Fibroblast of skin of scalp (primary cell): ENCODE measurements at places on chromosomes 7 and 10.

GRCh38 chr10:971613-972012, 16.6 kb upstream of the GTPBP4 start:
- DNase-seq = no peak

GRCh38 chr10:70963271-70963670, 74.9 kb upstream of the PCBD1 start:
- no peak for DNase-seq

DNA sequence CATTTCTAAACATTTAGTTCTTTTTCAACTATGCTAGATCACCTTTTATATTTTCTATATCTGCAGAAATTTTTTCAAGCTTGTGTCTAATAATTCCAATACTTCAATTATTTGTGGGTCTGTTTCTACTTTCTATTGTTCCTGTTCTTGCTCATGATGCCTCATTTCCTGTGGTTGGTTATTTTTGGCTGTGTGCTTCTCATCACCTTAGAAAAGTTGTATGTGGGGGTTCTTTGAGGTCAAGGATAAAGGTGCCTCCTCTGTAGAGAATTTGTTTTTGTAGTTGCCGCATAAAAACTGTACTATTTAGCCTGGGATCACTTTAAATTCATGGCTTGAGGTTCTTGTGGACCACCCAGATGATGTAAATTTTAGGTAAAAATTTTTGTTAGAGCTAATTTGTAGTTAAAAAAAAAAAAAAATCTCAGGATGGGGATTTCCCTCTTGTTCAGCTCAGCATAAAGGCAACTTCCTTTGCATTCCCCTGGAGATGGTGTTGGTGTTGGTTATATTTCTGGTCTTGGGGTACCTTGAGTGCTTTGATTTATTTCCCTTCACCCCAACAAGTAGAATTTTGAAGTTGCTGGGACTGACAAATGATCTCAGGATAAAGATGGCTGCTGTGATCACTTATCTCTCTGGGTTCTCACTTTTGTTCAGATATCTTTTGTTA, 27.0 kb upstream of the JAZF1 start:
- DNase-seq = no peak

GRCh38 chr10:47400251-47400650, 16.2 kb upstream of the ZNF488 start:
- no peak for DNase-seq

DNA sequence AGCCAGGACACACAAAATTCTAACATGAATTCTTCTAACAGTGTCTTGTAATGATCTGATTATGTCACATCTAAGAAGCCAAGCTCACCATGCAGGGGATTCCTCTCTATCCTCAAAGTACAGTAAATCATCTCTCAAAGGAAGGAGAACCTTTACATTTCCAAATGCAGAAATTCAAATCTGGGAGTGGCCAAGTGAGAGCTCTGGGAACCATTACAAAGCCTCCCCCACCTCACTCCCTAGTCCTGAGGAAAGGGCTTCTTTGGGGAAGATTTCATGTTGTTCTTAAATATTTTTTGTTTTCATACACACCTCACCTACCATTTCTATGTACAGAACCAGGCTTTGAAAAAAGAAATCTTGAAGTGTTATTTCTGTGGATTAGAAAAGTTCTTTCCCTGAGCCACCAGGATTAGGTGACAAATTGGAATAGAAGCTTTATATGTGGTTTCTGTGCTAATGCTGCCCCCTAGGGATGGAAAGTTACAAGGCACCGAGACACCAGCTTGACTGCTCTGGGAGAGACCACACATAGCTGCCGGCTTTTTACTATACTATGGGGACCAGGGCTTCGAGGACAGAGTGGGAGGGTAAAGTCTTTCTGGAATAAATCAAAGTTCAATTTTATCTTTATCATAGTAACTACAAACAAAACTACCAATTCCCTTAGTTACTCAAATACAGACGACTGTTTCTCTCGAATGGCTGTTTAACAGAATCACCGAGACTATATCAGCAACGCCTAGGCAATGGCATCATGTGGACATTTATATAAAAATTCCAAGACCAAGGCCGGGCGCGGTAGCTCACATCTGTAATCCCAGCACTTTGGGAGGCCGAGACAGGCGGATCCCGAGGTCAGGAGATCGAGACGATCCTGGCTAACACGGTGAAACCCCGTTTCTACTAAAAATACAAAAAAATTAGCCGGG, 116.1 kb downstream of the RNF216 start:
- DNase-seq = peak; percentile 84

GRCh38 chr10:84243759-84244158, 1.1 kb upstream of the RGR start:
- no peak for DNase-seq

DNA sequence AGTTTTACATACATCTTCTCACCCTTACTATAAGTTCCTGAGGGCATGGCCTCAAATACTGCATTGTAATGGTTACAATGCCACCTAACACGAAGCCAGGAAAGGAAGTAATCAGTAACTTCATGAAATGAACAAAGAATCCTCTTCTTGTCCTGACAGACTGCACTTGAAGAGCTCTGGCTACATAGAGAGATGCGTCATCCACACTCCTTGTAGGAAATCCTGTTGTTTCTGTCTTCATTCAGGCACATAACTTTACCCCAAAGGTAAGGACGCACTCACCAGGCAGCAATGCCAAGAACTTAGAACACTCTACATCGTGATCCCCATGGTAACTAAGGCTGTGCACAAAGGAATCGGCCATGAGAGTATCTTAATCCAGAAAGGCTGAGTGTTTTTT, 80.3 kb upstream of the ARID5B start:
- no peak for DNase-seq

DNA sequence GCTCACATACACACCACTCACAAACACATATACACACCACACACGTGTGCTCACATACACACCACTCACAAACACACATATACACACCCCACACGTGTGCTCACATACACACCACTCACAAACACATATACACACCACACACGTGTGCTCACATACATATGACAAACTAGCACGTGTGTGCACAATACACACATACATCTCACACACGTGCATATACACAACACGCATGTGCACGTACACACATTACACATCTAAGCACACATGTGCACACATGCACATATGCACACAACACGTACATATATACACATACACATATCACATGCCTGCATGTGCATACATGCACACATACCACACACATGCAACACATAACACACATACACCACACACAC, 78.3 kb upstream of the FOXK1 start:
- no peak for DNase-seq

DNA sequence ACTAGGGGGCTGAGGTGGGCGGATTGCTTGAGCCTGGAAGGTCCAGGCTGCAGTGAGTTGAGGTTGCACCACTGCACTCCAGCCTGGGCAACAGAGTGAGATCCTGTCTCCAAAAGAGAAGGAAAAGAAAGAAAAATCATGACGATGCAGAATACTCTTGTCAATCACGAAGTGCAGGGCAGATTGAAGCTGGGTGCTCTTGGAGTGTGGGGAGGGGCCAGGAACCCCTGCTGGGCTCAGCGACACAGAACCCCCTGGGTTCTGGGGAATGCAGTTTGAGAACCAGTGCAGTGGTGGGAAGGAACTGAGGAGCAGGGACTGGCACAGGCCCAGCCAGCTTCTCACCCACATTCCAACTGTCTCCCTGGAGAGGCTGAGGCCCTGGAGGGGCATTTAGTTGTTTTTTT, 10.8 kb upstream of the INTS1 start:
- peak; percentile 73 for DNase-seq

DNA sequence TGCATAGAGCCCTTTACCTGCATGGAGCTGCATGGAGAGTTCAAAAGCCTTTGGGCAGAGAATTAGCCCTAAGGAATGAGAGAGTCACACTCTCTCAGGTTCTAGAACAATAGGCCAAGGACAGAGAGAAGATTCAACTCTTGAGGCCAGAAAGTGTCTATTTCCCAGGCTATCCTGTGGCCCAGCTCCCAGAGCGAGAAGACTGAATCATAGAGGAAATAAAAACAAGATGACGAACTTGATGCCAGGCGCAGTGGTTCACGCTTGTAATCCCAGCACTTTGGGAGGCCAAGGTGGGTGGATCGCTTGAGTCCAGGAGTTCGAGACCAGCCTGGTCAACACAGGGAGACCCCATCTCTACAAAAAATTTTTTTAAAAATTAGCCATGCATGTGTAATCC, 18.3 kb upstream of the PODXL start:
- peak; percentile 38 for DNase-seq

GRCh38 chr10:93150990-93151547, 77.4 kb downstream of the CYP26A1 start:
- no peak for DNase-seq

DNA sequence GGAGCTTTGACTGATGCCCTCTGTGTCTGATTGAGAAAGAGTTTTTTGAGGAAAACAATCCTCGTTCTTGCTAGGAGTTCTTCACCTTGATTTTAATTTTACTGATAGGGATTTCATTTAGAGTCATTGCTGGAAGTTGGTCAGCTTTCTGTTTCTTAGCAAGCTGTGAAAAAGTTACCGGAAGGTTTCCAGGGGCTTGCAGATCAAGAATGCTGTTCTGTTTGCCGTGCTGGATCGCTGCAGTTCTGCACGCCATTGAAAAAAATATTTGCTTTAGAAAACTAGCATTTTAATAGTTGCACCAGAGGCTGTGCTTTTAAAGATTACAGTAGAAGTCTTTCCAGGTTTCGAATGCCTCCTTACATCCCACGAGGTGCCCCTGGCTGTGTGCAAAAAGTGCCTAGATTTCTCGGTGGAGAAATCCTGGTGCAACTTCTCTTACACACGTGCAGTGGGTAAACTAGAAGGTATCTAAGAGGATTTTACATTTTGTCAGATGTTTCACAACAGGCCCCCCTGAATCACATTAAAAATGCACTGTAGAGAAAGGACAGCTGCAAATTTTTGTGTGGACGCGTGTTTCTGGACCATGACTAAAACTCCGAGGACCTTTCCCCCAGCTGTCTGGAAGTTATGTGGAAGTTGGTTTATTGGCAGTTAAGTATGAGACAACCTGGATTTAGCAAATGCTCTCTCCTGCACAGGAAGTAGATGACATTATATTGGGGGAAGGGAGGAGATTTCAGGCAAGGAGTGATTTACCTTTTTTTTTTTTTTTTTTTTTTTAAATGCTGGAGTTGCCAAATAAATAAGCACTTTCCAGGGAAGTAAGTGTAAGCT, 5.8 kb downstream of the TCF7L2 start:
- DNase-seq = peak; percentile 66

GRCh38 chr7:114922652-114923402, 933 bp downstream of the MDFIC start:
- DNase-seq = peak; percentile 68

DNA sequence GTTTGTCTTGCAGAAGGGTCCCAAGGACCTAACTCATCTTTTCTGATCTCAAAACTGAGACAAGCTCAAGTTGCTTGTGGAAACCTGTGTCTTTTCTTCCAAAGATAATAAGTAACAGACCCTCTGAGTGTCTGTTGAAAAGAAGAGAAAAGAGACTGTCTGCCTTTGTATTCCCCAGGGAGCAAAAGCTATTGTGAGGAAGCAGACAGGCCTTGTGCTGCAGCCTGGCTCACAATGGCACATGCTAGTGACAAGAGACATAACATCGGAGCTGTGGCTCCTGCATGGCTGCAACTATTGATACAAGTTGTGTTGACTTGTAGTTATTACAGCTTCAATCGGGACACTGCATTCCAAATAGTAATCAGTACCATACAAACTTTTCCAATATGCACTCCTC, 202.9 kb downstream of the DKK1 start:
- peak; percentile 67 for DNase-seq

DNA sequence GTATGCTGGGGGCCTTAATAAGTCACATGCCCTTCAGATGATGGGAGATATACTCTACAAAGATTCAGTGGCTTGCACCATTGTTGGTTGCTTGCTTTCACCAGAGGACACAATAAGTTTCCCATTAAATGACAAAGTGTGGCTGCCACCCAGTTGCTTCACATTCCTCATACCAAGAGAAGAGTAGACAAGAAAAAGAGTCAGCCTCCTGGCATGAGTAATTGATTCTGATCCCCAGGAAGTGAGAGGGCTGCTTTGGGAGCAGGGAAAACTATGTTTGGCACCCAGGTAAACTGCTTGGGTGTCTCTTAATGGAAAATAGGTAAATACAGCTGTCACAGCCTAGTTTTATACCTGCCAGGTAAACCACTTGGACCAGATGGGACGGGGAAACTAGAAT, 66.7 kb upstream of the IL6 start:
- no peak for DNase-seq

GRCh38 chr7:116857052-116857451, 5.3 kb upstream of the CAPZA2 start:
- DNase-seq = no peak

DNA sequence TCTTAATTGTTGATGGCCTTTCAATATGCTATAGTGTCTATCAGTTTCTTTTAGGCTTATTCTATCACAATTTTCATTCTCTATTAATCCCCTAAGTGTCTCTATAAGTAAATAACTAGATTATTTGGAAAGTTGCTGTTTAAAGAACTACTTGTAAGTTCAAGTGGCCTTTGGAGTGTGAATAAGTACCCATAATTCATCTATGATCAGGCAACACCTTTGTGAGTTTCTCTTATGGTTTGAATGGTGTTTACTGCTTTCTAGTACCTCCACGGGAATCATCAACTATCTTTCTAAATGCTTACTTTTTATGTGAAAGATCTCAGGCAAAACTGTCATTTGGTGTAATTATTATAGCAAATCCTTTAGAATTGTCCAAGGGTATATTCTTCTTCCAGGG, 166.7 kb downstream of the POU6F2 start:
- no peak for DNase-seq

DNA sequence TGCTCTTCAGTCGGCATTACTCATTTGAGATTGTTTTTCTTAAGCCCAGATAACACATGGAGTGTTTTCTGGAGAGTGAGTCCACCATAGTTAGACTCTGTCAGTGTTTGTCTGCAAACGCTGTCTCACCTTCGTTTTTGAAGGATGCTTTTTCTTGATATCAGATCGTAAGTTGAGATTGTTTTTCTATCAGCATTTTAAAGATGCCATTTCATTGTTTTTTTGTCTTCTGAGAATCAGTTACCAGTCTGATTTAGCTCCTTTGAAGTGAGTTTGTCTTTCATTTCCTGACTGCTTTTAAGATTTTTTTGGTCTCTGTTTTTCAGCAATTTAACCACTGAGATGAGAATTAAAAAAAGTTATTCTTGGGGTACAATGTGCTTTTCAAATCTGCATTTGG, 137.4 kb downstream of the WDR37 start:
- DNase-seq = no peak

DNA sequence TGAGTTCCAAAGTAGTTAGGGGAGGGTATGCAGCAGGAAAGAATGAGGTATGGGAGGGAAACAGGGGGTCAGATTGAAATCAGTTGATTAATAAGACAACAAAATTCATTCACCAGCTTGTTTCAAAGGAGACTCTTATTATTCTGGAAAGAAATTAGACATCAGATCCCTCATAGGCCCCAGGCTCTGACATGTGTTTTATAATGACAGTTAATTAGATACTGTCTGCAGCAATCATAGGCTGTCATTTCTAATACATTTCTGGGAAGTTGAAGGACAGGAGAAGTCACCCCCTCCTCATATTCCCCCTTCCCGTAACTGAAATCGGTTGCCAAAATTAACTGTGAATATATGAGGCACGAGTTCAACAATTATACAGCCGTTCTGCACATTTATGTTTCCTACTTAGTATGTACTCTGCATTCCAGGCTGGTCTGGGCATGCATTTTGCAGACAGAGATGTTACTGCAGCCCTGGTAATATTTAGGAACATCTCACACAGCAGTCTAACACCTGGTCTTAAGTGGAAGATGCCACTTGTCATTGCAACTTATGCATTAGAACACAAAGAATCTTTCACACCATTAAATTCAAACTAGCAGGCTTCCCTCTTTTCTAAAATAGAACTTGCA, 355.2 kb upstream of the LRGUK start:
- DNase-seq = no peak

- DNase-seq = no peak
Measured at GRCh38 chr10:7794251-7795026, 6.5 kb downstream of the ATP5F1C start.

- DNase-seq = peak; percentile 95
Measured at GRCh38 chr10:101817337-101818118, 716 bp downstream of the OGA start.
